Lung microvascular endothelial cell (primary cell): ENCODE measurements at places on chromosomes 13 and 19. TPM values are rescaled to one million over a fixed set of nuclear protein-coding genes. Genes with fewer than 3 reads are reported as not detected.

Gene CD79A
- not detected in 2 replicates for total RNA-seq

Gene CCDC97
- 4.4 and 8.7 TPM in 2 replicates for total RNA-seq

Gene EPS8L1
- 9.9 and 12.0 TPM in 2 replicates for total RNA-seq

Gene UBE2S
- 44.4 and 76.5 TPM in 2 replicates for total RNA-seq

Gene PSG7
- total RNA-seq = not detected in 2 replicates
